ENCODE measurements at places on chromosomes 12 and 14.

DNA sequence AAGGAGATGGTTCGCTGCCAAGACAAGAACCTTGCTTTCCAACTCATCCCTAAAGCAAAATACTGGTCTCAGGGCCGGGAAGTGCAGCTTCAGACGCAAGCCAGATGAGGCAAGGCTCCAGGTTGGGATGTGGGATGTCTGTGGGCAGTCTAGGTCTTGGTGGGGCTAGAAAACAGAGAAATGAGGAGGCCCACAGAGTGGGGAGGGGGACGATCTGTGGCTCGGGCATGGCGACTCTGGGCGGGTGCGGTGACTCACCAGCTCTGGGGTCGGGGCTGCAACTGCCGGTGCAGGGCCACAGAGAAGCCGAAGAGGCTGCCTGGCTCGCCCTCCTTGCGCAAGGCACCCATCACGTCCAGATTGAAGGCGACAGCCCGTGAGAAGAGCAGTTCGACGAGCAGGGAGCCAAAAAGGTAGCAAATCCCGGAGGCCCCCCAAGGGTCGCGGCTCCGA, 459 bp downstream of the ITGA7 start:
- DNase-seq = no peak

DNA sequence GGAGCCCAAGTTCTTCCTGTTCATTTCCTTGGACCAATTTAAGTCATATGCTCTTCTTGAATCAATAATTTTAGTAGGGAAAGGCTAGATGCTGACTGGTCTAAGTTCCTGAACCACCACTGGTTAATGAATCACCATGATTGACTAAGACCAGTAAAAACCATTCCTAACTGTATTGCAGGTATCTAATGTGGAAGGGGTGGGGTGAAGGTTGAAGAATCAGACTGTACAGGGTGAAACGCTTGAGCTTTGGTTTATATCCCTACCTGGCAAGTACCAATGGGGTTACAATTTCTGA, 100.1 kb downstream of the DYRK2 start:
- no peak for DNase-seq

GRCh38 chr12:107779077-107779831, 4.8 kb downstream of the ASCL4 start:
- no peak for DNase-seq

- no peak for DNase-seq
Measured at GRCh38 chr14:60349663-60350365, 100.8 kb downstream of the PPM1A start.

DNA sequence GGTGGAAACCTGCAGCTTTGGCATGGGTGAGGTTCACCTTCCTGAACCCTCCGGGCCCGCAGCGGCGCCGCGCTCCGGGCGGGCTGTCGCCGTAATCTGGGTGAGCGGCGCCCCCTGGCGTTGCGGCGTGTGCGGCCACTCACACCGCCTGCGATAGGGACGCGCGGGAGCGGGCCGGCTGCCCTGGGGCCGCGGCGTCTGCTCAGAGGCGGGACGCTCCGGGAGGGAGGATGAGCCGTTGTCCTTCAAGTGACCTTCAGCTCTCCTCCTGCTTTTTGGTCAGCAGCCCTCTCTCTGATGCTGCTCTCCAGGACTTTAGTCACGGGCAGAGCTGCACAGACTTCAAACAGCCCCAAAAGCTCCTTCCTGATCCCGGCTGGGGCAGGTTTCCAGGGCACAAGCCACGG, 211.7 kb upstream of the FKBP4 start:
- DNase-seq = peak; percentile 32

GRCh38 chr14:29463727-29464395, 463.8 kb downstream of the PRKD1 start:
- no peak for DNase-seq

- no peak for DNase-seq
Measured at GRCh38 chr14:50829489-50830043, 1.4 kb downstream of the NIN start.

DNA sequence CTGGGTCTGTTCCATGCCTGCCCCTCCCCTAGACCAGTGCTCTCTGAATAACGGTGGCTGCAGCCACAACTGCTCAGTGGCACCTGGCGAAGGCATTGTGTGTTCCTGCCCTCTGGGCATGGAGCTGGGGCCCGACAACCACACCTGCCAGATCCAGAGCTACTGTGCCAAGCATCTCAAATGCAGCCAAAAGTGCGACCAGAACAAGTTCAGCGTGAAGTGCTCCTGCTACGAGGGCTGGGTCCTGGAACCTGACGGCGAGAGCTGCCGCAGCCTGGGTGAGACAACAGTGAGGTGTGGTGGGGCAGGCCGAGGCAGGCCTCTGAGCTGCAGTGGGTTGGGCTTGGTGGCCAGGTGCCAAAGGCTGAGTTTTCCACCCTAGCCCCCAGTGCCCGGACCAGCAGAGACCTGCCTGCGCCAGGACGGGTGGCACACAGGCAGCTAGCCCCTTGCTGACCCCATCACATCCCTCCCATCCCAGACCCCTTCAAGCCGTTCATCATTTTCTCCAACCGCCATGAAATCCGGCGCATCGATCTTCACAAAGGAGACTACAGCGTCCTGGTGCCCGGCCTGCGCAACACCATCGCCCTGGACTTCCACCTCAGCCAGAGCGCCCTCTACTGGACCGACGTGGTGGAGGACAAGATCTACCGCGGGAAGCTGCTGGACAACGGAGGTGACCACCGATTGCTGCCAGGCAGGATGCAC, 28.2 kb upstream of the LRP1-AS start:
- peak; percentile 49 for DNase-seq

DNA sequence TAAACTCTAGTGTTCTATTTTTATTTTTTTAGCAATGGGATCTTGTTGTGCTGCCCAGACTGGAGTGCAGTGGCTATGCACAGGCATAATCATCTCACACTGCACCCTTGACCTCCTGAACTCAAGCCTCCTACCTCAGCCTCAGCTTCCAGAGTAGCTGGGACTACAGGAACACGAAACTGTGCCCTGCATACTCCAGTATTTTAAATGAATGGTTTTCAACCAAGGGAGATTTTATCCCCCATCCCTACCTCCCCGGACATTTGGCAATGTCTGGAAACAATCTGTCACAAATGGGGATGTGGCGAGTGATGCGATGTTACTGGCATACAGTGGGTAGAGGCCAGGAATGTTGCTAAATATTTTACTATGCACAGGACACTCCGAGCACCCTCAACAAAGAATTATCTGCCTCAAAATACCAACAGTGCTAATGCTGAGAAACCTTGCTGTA, 2.1 kb downstream of the CBX5 start:
- DNase-seq = no peak

DNA sequence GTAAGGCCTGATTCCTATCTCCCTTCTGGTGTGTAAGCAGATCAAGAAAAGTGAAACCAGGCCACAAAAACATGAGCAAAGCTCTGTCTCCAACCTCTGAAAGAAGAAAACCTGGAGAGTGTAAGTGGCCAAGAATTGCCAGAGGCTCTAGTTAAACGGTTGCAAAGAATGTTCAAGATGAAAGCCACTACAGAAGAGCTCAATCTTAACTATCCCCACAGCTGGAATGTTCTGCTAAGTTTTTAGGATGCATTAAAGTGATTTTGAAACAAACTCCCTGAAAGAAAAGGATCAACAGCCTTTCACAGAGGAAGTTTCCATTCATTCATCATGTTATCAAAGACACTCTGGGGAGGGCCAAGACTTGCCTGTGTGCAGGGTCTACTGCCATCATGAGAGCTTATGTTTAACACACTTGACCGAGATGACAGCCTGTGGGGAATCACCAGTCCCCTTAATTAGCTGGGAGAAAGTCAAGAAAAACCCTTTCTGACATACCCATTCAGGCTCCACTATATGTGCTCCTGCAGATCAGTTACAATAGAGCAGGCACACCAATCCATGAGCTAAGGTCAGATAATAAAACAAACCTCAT, 128.0 kb upstream of the OVCH1 start:
- DNase-seq = no peak

DNA sequence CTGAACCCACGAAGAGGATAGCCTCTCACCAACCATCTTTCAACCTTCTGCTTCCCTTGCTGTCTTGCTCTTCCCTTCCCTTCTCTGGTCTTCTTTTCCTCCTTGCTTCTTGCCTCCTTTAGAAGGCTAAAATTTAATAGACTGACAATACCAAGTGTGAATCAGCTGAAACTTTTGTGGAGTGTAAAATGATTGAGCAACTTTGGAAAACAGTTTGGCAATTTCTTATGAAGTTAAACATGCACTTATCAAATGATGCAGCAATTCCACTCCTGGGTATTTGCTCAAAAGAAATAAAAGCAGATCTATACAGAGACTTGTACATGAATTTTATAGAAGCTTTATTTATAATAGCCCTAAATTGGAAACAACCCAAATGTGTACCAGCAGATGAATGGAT, 3.3 kb upstream of the KRT86 start:
- DNase-seq = no peak

GRCh38 chr12:55978393-55978792, 4.5 kb downstream of the RAB5B start:
- no peak for DNase-seq

DNA sequence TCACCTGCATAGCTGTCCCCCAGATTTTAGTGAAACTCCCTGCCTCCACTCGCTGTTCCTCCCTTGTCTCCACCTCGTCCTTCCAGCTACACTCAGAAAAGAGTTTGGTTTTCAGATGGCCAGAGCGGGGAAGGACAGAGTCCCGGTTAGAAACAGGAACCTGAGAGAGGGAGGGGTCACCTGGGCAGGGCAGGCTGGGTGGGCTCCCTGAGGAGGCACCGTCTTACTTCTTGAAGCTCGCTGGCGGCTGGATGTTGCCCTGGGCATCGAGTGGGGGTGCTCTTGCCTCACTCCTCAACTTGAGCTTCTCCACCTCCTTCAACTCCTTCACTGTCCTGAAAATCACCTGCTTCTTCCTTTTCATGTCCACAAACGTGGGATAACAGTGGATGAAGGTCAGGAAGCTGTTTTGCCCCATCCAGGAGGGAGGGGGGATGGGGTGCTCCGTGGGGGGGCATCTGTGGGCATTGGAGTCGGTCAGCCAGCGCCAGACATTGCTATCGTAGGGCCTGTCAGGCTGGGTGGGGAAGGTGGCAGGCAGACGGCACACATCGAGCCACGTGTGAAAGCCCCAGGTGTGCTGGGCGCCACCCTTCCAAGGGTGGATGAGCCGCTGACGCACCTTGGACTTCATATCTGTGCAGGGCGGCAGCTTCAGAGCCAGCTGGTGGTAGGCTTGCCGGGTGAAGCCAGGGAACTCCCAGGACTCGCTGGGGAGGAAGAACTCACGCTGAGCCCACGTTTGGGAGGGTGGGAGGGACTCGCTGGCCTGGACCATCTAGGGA, 2.0 kb downstream of the TEX52 start:
- no peak for DNase-seq

GRCh38 chr12:93733928-93734327, 56.8 kb downstream of the CRADD start:
- DNase-seq = no peak

Data from stimulated activated CD4-positive, alpha-beta T cell treated with anti-CD3 and anti-CD28 coated beads, Interleukin-12 subunit alpha, Interleukin-12 subunit beta, amount 100 ng/mL, for 48 hours (primary cell).